ENCODE measurements at places on chromosomes 4 and X. TPM values are rescaled to one million over a fixed set of nuclear protein-coding genes. Genes with fewer than 3 reads are reported as not detected.

DNA sequence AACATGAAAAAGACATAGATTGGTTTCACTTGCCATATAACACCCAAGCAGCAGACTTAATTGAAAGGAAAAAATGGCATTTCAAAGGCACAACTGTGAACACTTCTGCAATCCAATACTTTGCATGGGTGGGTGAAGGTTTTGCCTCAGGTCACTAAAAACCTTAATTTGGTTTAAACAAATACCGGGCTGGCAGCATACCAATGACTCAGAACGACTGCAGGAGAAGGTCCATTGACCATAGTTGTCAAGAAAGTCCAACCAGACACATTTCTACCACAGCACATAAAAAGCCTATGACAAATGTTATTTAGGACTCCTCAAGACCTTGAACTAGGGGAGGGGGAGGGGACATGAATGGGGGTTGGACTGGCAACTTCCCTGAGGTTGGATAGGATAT is 183.6 kb upstream of the TRPC5 start:
- no peak for DNase-seq

- DNase-seq, result peak; percentile 53
Measured at GRCh38 chr4:10015140-10015753, 6.0 kb downstream of the SLC2A9 start.

RNF128 gene
- total RNA-seq, result 32.1 TPM

AWAT2 gene
- not detected for total RNA-seq

LDB2 gene
- not detected for total RNA-seq
